ENCODE measurements at places on chromosomes 6 and 20.

DNA sequence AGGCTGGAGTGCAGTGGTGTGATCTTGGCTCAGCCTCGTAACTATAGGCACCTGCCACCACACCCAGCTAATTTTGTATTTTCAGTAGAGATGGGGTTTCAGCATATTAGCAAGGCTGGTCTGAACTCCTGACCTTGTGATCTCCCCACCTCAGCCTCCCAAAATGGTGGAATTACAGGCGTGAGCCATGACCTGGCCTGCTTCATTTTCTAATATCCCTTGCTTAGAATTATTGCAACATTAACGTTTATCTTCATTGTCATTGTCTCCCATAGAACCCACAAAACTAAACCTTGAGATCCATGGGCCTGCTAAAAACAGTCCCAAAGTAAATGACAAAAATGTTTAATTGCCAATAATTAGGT lies 6.1 kb downstream of the EEF1A1 start:
- no peak for DNase-seq

DNA sequence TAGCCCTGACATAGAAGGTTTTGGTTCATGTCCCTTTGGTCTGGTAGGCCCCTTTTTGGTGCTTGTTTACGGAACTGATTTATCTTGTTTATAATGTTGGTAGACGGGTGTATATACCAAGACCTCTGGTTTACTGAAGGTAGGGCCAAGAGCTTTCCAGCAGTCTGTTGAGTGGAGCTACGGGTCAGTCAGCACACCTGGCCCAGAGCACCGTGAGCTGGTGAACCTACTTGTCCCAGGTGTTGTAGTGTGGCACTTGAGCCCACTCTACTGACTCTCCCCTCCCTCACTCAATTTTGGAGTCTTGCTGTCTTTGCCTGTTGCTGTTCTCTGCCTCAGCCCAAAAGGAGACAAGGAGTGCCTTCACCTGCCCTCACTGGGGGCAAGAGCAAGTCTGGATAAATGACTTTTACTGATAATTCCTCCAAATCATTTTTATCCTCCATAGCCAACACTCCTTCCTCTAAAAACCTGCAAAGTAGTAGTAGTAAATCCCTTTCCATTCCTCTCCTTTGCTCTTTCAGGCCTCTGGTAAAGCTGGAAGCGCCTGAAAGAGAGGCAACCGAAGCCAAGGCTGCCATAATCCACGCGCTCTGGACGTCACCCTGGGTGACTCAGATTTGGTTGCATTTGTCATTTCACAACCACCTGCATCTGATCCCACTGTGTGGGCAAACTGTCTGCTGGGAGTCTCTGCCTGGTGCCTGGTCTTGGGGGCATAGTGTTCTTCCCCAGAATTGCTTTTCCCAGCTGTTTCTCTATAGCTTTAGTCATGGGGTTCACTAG lies 22.2 kb downstream of the RREB1 start:
- no peak for DNase-seq

GRCh38 chr6:131811500-131811899 lies 3.7 kb downstream of the ENPP1 start:
- no peak for DNase-seq

DNA sequence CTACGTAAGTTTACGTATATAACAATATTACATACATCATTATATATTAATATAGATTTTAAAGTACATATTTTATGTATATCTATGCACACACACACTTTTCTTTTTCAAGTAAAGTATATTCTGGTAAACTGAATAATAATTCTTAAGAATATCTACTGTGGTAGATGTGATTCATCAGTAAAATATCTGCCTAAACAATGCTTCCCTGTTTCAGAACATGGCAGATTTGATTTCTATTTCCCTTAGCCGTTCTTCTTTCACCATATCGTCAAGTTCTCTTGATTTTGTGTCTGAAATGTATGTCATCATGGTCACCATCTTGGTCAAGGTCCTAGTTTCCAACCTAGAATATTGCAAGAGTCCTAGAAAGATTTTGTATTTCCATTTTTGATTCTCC lies 195.6 kb downstream of the HDGFL1 start:
- no peak for DNase-seq

DNA sequence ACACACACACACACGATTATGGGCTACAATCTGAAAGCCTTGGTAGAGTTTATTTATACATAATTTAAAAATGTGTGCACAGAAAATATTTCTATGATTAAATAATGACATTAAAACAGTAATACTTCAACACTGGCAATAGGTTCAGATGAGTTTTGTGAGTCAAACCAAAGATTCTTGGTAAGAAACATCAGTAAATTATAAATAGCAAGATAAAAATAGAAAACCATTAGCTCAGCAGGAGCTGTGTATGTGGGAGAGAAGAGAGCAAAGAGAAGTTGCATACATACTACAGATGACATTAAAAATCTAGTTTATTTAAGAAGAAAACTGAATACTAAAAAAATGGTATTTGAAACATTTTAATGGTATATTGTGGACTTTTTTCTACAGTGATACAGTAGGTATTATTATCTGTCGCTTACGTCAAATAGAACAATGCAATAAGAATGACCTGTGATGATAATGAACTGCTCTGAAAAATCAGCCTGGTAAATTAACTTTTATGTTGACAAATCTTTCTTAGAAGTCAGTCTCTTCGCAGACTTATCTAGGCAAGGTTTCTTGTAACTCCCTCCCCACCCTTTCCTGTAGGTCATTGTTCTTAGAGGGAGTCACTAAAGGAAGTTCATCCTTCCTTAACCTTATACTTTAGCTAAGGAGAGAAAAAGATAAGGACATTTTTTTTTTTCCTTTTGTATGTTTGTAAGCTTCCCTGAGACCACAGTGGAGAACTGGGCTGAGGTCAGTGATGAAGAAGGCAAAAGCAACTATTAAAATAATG lies 149.3 kb downstream of the GJA1 start:
- no peak for DNase-seq

DNA sequence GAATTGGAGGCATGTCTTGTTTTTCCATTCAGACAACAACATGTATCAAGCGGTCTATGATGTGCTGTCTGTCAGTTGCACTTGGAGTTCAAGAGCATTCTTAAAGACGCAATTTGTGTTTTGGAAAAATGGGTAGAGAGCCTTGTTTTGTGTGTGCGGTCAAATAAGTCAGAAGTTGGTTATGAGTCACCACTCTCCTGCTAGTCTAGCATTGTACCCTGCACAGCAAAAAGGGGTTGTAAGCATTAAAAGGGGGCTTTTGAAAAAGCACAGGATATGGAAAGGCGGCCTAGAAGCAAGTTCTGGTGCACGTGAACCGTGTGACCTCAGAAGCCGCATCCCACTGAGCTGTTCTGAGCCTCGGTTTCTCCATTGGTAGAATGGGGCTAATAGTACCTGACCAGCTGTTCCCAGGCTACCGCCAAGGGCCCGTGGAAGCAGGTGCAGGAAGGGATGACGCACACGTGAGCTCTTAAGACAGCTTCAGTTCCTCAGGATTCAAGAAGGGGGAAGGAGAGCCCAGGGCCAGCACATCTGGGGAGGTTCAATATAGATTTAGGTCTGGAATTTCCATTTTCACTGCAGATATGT lies 61.6 kb upstream of the SNX9 start:
- DNase-seq, result no peak

DNA sequence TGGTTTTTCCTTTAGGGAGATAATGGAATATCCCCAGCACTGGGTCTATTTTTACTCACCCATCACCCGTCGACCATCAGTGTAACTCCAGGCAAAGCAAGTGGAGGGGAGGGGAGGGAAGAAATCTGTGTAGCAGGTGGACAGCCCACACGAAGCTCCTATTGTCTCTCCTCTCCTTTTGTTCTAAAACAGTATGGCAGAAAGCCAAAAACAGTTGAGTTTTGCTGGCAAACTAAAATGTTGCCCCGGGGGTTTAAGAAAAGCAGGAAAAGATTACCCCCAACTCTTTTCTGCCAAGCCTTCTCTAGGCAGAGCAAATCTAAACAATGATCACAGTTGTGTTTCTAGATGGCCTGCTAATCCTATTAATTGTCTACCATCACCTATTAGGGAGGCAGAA lies 89.7 kb downstream of the PREP start:
- no peak for DNase-seq

GRCh38 chr6:39029156-39030011 lies 19.2 kb upstream of the GLP1R start:
- DNase-seq, result no peak

- no peak for DNase-seq
These were observed 91.7 kb upstream of the ELOVL5 start for GRCh38 chr6:53440336-53440945.

GRCh38 chr20:24353135-24353690 lies 116.2 kb upstream of the SYNDIG1 start:
- no peak for DNase-seq

- no peak for DNase-seq
These were observed 160.7 kb downstream of the DLL1 start for GRCh38 chr6:170130201-170130621.

GRCh38 chr6:164415832-164416563 lies 893.4 kb downstream of the C6orf118 start:
- no peak for DNase-seq
